ENCODE measurements at places on chromosomes 2 and 18.

GRCh38 chr2:239003624-239004273, 155.9 kb downstream of the TWIST2 start:
- no peak for DNase-seq

DNA sequence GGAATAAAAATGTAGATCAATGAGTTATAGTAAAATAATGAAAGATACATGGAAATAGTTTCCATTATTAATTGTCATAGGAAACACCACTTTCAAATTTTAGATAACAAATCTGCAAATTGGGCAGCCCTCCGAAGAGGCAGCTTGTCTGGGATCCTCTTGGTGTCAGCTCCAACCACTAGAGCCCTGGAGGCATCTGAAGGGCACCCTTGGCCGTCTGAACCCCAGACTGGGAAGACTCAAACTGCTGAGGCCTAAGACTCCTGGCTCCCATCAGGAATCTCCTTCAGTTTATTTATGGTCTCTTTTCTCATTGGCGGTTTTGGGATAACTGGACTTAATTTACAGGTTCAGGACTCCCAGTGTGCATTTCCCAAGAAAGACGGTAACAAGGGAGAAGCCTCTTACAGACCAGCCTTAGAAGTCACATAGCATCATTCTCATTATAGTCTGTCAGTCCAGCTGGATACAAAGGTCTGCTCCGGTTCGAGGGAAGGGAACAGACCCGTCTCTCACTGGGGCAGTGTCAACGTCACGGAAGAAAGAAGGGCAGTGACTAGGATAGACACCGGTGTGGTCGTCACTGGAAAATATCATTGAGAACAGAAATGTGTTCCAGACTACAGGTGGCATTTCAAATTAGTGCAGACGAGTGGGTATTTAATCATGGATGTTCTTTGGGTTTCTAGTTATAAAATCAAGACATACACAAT, 390.7 kb upstream of the NETO1 start:
- DNase-seq = no peak

- no peak for DNase-seq
Observed at GRCh38 chr18:58299936-58300335, 255.9 kb downstream of the NEDD4L start.

GRCh38 chr2:131016826-131017741, 76.2 kb downstream of the FAM168B start:
- no peak for DNase-seq

DNA sequence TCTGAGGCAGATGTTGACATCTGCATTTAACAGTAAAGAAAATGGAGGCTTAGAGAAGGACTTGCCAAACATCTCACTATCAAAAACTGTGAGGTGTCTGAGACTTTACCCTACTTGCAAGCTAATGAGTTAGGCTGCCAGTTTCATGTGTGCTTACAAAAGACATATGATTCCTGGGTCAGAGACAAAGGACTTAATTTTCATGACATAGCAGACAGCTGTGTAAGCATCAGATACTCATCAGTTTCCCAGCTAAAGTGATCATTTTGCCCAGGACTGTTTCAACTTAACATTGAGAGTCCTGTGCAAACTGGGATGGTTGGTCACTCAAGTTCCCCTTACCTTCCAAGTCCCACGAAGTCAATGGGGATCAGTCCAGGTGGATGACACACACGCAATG, 18.9 kb upstream of the DAPL1 start:
- DNase-seq = no peak

DNA sequence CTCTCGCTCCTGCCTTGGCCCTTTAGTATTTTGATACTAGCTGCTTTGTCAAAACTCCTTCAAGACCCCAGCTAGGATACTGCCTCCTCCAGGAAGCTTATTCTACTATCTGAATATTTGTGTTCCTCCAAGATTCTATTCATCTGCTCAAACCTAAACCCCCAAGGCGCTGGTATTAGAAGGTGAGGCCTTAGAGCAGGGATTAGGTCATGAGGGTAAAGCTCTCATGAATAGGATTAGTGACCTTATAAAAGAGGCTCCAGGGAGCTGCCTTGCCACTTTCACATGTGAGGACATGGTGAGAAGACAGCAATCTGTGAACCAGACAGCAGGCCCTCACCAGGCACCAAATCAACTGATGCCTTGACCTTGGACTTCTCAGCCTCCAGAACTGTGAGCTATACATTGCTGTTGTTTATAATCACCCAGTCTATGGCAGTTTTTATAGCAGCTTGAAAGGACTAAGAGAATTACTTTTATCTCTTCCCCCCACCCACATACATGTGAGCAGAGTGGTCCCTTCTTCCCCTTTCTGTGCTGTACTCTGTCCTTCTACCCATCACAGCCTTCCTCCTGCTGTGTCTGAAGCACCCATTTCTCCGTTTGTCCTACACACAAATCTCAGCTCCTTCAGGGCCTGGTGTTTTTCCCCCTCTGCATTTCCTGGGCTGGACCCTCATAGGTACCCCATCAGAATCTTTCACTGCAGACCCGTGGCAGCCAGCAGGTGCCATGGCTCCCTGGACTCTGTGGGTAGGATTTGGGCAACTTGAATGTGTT, 54.5 kb downstream of the HS1BP3 start:
- no peak for DNase-seq

DNA sequence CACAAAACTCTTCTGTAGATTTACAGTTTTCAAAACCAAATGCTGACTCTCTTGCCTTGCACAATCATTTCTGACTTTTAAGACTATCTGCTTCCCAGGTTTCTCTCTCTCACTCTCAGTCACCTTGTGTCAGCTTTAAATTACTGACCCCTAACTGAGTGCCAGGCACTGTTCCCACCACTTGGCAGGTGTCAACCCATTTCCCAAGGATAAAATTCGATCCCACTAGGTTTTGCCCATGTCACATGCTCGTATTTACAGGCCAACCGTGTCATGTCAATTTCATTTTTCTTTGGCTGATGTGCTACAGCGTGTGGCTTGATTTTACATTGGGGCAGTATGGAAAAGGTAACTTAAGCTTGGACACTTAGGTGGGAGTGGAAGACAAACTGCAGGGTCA, 26.1 kb upstream of the LMAN1 start:
- no peak for DNase-seq

DNA sequence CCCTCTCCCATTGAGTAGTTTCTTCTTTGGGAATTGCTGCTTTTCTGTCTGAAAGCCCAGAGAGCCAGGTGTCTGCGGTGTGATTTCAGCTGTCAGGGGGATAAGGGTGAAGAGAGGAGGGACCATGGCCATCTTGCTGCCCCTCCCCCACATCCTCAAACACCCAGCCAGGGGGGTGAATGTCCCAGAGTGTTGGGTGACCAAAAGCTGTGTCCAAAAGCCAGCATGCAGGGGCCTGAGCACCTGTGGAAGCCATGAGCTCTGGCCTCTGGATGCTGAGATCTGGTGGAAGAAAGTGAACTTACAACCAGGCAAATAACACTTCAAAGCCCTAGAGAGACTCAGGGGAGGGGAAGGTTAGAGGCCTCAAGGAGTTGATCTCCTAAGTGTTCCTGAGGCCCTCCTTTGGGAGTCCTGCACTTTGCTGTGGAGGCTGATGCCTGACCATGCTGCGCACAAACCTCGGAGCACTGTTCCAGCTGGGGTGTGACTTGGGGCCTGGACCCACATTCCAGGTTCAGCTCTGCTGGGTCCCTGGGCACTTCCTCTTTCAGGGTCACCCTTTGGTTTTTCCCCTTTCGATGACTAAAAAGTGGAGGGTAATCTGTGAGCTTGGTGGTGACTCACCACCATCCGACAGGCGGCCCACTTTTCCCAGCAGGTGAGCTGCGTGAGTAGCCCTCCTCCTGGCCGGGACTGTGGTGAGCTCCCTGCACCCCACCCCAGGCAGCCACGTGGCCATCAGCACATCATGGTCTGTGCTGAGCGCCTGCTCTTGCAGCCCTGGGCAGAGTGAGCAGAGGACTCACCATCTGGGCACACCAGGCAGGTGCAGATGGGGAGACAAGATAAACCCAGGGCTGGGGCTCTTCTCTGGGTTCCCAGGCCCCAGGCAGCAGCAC, 66.8 kb upstream of the FOSL2 start:
- DNase-seq = no peak

Data from stimulated activated CD8-positive, alpha-beta memory T cell treated with anti-CD3 and anti-CD28 coated beads, Interleukin-7, amount 100 ng/mL, for 1 hour (primary cell).